ENCODE measurements at places on chromosomes 2 and 18.

- DNase-seq: no peak
Observed at GRCh38 chr2:119438128-119438656, 6.5 kb downstream of the TMEM37 start.

DNA sequence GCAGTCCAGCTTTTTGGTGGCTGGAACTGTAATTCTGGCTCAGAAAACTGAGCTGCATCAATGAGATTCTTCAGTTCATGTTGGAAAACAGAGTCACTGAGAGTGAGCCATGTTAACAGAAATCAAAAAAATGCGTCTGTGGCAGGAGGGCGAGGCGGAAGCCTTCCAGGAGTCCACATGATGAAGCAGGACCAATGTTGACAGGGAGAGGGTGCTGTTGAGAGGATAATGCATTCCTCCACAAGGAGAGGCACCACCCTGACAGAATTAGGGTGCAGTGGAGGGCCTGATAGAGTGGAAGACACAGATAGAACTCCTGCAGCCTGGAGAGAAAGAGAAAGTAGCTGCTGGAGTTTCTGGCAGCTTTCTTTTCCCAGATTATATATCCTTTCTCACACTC lies 111.5 kb downstream of the MGAT5 start:
- no peak for DNase-seq

- peak; percentile 47 for DNase-seq
Observed at GRCh38 chr2:171432969-171433762, 624 bp downstream of the METTL8 start.

DNA sequence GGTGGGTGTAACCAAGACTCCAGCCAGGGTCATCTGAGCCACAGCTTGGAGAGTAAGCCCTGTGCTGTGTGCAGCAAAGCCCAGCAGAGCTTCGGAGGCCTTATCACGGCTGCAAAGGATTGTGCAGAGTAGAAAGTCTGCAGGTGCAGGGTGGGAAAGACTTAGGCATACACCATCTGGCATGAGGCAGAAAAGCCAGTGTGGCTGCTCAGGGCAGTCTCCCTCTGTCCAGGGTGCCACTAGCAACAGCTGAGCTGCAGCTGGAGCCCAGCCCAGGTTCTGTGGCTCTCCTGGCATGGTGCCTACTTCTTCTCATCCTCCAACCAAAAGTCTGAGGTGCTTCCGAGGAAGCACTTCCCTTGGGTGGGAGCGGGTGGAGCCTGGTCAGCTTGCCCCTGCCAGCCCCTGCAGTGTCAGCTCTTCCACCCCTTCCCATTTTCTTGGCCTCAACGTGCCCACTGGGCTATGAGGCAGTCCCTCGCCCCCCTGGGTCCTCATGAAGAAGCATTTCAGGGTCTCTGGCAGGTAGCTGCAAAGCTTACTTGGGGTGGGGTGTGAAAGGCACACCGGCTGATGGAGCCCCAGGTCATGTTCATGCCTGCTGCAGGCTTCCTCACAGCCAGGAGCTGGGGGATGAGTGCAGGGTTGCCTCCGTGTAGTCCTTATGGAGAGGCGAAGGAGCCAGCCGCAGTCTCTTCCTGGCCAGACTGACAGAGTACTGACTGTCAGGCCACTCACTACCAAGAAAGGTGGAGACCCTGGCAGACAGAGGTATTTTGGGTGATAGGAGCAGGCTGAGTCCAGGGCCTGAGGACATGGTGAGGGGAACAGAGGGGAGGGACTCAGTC lies 4.8 kb downstream of the AMER3 start:
- DNase-seq: peak; percentile 94

DNA sequence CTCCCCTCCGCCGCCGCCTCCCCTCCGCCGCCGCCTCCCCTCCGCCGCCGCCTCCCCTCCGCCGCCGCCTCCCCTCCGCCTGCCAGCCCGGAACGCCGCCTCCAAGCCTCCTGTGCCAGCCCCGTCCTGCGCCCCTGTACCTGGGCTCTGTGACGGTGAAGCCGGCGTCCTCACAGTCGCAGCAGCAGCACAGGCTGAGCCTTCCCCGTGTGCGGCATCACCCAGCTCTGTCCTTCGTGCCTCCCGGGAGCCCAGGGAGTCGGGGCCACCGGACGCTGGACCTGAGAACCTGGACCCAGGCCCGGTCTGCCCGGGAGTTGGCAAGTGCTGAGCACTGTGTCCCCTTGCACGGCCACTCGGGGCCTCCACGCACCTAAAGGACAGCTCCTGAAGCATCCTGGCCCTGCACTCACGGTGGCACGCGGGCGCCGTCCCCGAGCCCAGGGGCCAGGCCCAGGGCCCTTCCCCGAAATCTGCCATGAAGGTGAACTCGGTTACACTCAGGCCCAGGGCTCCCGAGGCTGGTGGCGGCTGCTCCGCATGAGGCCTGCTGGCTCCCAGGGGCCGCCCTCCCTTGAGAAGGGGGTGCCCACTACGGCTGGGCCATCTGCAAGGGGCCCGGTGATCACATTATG lies 32.9 kb downstream of the RTP5 start:
- DNase-seq: peak; percentile 60

GRCh38 chr2:44638649-44639048 lies 276.9 kb downstream of the CAMKMT start:
- DNase-seq: no peak

DNA sequence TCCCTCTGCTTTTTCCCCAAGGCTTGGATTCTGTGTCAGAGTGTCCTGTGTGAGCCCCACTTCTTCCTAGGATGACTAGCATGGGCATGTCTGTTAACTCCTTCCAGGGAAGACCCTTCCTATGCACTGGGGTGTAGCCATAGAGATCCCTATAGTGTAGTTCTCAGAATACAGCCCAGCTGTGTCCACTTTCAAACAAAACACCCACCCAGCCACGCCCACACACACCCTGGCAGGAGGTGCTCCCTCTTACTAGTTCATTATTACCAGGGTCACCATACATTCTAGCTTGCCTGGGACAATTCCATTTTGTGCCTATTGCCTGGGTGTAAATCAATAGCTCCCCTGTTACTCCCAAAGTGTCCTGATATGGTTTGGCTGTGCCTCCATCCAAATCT lies 195.6 kb downstream of the MYCN start:
- no peak for DNase-seq

Measured in NCI-H524 (cell line).